H4 (cell line): ENCODE measurements at places on chromosomes 7 and 10.

GRCh38 chr10:97717627-97718026 is 4.1 kb downstream of the MARVELD1 start:
- no peak for DNase-seq

- no peak for DNase-seq
Observed at GRCh38 chr7:139541600-139542307, 18.3 kb downstream of the CLEC2L start.

DNA sequence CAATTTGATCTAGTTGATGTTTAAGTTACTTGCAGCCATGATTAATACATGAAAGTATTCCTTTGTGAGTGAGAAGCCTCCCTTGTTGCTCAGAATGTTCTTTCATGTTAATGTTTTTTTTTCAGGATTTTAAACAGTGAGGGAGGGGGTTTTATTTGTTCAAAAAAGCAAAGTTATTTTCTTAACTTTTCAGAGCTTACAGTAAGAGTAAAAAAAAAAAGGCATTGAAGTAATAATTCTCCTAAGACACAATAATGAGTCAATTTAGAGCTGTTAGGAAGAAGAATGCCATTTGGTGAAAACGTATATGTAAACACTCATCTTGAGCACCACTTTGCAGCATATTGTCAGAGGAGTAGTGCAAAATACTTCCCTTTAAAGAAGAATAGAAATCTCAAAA is 105.8 kb downstream of the SEMA3A start:
- DNase-seq, result no peak

DNA sequence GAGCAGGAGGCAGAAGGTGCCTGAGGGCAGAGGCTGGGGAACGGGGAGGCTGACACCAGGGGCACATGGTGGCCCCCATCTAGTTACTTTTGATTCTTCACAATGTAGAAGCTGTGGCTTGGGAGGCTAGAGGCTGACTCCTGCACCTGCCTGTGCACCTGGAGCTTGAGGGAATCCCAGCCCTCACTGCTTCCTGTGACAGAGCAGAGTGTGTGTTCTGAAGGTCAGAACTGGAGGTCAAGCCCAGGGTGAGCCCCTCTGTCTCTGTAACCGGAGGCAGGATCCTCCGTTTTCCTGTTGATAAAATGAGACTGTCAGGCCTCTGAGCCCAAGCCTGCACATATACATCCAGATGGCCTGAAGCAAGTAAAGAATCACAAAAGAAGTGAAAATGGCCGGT is 124.8 kb downstream of the ACTR3B start:
- no peak for DNase-seq

- DNase-seq, result no peak
Observed at GRCh38 chr7:115271332-115272235, 349.7 kb downstream of the MDFIC start.

DNA sequence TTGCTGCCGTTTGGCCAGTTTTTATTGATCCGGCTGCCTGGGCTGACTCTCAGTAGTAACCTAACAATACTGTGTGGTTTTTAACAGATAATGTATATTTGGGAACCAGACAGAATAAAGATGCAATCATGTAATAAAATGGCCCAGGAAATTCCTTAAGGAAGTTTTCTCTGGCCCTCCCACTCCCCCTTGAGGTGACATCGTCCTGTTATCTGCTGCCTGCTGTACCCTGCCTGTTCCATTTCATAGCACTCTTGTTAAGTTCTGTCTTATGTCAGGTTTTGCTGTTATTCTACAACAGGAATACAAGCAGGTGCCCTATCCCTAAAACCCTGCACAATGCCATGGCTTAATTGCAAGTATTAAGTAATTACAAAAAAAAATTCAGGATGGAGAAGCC is 12.5 kb downstream of the ITGB8 start:
- no peak for DNase-seq

GRCh38 chr7:101749891-101750290 is 67.5 kb upstream of the CUX1 start:
- no peak for DNase-seq

- DNase-seq, result peak; percentile 84
Observed at GRCh38 chr10:117541909-117542705, 439 bp upstream of the EMX2 start.

- DNase-seq, result no peak
Observed at GRCh38 chr10:120946497-120946896, 95.3 kb downstream of the WDR11 start.

- DNase-seq, result no peak
Observed at GRCh38 chr10:71971769-71972555, 7.8 kb downstream of the CHST3 start.

DNA sequence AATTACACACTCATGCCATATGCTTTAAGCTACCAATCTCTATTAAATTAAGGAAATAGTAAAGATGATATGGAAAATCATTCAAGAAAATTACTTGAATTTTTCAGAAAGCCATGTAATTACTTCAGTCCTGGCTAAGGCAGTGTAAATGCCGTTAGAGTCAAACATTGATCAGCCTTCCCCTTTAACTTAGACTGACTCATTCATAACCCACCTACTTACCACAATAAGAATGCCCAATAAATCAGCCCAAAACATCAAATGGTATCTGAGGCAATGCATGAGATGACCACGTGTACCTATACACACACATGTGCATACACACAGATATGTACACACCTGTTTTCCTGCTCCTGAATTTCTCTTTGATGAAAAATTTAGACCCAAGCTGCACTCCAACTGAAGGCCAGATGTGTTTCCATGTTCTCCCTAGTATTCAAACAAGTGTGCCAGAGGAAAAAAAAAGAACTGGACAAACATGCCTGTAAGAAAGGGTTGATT is 30.2 kb upstream of the PDE1C start:
- DNase-seq, result no peak

DNA sequence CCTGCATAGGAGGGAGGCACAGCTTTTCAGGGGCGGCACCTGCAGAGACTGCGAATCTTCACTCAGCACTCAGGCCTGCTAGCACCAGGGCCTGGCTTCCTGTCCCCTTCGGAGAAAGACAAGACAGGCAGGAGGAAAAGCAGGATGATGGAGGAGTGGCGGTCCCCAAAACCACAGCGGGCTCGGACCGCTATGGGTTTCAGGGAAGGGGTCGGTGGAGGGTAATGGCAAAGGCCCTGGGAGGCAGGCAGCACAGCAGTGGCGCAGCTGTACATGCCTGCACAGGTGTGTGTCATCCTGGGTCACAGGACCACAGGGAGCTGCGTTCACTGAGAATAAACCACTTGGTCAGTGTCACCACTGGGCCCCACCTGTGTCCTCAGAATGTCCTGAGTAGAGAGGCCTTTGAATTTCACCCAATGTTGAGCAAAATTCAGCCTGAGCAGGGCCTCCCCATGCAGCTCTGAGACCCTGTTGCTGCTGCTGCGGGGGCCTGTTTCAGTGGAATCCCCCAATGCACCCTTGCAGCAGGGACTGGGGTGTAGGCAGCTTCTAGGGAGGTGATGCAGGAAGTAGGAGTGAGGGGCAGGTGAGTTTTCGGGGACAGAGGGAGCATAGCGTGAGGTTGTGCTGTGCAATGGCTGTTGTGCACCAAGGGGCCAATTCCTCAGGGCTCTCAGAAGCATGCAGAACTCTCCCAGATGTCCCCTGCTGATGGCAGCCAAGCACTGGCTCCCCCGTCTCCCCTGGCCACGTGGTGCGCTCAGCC is 90.6 kb upstream of the PPP2R2D start:
- no peak for DNase-seq

DNA sequence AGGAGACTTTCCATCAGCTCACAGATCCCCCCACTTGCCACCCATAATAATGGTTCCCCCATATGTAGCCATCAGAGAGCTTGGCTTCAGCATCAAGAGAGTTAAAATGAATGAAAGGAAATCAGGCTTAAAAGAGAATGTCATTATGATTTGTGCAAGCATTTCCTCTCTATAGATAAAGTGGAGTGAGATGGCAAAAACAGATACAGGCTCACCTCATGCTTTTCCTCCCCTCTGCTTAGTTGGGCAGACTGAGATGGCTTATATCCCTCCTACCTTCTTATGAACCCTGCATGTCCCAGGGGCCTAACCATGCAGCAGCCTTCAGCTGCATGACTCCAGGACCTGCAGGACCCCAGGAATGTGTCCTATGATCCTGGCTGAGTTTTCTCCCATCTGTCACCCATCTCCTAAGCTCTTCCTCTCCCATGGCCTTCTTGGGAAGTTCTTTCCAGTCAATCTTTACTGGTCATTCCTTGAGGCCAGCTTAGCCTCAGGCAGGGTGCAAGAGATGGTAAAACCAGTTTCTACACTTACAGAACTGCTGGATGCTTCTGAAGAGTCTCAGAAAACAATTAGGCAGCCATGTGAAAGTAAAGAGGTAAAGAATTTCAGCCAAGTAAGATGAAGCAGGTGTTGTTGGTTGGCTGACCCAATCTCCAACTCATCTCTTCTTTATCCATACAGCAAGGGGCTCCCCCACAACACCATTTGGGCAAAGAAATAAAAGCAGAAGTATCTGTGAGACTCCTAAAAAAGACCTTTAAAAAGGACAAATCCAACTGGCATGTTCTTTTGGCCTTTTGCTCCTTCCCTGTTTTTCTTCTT is 159.7 kb downstream of the RTKN2 start:
- DNase-seq, result no peak

- DNase-seq, result no peak
Observed at GRCh38 chr7:92043637-92044036, 90.6 kb downstream of the CYP51A1 start.
